ENCODE measurements at places on chromosomes 2 and 18.

DNA sequence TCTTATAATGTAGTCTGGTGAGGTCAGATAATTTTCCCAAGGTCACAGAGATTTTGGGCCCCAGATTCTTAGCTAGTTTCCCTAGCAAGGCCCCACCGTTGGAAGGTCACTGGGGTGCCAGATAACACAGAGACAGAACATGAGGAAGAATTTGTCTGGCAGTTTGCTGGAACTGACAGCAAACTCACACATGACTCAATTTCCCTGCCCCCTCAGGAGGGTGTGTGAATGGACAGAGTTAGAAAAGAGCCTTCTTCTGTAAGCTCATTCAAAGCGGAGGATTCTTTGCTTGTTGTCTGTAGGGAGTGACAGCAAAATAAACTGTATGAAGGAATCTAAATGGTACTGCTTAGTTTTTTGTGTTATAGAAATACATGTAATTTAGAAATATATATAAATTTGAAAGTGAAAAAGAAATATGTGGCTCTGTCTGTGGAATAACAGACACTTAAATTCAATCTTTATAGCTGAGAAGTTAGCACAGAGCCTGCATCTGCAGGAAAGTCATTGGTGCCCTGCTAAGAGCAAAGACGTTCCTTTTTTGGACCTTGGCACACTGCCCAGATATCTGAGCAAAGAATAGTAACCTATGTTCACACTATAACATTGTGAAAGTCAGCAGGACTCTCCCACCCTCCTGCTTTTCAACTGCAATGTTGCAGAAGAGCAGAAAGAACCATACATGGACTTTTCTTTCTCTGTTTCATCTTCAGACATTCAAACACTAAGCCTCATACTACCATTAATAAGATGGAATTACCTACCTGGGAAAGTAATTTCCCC, 2.1 kb downstream of the MDH1 start:
- DNase-seq = no peak

- no peak for DNase-seq
These were observed 55.7 kb downstream of the DPYSL5 start for GRCh38 chr2:26903676-26904075.

DNA sequence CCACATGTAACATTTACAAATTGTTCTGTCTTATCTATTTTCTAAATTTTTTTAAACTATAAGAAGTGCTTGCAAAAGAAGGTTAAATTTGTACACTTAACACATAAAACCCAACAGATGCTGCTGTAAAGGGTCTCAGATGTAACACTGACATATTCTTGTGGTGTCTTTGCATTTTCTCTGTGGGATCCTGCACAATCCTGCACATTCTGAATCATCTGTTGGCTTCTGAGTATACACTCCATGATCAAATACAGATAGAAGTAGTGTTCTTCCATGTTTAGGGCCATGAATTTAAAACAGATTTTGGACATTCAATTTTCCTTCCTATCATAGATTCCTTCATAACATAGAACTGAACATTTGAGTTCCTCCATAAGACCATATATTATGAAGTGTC, 89.0 kb downstream of the SPRED2 start:
- DNase-seq = no peak

- DNase-seq = no peak
These were observed 79.2 kb downstream of the COMMD1 start for GRCh38 chr2:61984682-61985081.

GRCh38 chr18:50797142-50797541, 22.7 kb downstream of the MRO start:
- DNase-seq = no peak

- DNase-seq = no peak
These were observed 20.8 kb upstream of the SP5 start for GRCh38 chr2:170694316-170694715.

DNA sequence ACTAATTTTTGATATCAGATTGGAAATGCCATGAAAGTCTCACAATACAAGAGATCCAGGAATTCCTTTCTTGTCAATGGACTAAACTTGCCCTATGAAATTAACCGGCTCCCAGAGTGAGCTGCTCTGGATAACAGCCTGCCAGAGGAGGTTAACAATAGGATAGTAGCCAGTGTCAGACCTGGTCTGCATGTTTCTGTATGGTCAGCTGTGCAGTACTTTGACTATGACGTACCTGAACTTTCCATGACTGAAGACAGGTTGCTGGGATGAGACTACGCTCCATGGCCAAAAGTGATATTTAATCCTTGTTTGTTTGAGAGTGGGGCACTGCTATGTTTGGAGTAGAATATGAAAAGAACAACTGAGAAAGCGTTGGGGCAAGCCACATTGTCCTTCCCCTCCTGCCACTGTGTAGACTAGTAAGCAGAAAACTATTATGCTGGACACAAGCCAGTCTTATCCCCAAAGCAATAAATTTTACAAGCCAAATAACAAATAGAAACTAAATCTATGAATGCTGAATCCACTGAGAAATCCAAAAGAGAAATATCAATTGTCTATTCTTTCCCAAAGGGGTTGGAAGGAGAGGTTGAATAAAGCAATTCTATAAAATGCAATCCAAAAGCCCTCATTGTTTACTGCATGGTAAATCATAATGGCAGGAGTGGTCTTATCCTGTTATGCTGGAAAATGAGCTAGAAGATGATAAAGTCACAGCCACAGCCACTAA, 115.5 kb upstream of the CYP26B1 start:
- DNase-seq = no peak

DNA sequence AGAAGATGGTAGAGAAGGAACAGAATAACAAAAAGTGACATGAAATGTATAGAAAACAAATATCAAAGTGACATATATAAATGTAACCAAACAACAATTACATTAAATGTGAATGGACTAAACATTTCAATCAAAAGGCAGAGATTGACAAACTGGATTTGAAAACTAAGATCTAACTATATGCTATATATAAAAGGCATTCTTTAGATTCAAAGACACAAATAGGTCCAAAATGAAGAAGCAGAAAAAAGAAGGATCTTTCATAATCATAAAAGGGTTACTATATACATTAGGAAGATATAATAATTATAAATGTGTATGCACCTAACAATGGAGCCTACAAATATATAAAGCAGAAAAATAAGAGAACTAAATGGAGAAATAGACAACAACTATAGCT, 183.7 kb downstream of the METTL4 start:
- no peak for DNase-seq

GRCh38 chr2:220181165-220181564, 553.7 kb downstream of the SLC4A3 start:
- no peak for DNase-seq

- DNase-seq = no peak
These were observed 1.5 kb upstream of the CERKL start for GRCh38 chr2:181658444-181658843.

DNA sequence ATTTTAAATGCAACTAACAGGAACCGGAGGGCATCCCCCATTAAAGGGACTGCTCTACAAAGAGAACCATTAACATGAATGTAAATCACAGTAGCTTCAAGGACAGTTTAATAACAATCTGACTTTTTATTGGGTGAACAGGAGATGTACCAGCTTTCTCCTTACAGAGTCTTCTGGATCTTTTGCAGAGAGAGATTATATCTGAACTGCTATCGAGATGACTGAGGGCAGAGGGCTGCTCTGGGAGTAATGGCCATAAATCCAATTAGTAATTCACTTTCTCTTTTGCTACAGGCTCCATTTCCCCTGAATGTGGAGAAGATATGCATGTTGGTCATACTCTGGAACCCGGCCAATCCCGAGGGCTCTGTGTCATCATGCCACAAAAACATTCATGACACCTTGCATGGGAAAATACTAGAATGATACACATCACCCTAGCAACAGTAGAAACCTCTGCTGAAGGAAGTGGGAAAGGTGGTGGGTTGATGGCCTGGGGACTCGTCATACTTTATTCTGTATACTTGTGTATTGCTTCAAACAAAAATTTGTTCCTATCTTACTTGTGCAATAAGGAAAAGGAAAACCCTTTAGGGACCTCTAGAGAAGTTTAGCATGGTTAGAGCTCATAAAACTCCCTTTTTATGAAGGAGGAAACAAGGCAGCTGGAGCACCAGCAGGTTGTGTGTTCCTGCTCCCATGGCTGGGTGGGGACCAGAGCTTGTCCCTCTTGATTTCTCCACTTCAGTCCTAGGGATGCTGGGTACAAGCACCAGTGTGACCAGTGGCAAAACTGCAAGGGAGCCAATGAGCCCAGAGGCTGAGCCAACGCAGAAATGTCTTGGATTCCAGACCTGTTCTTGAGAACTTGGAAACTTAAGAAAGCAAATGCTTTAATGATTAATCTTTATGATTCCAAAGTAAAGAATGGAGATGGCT, 26.0 kb downstream of the CTAGE1 start:
- no peak for DNase-seq

DNA sequence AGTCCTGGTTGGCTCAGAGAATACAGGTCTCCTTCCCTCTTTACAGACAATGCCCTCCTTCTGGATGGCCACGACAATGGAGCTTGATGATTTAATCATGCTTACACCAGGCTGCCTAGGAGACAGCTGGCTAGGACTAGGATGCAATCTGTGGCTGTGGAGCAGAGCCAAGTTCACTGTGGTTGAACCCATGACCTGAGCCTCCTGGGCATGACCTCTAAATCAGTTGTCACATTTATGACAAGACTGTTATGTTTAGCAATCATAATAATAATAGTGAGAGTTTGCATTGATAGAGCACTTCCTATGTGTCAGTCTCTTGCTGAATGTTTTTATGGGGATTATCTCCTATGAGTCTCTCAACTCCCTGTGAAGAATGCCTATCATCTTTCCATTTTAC, 244.1 kb downstream of the ICOS start:
- no peak for DNase-seq

DNA sequence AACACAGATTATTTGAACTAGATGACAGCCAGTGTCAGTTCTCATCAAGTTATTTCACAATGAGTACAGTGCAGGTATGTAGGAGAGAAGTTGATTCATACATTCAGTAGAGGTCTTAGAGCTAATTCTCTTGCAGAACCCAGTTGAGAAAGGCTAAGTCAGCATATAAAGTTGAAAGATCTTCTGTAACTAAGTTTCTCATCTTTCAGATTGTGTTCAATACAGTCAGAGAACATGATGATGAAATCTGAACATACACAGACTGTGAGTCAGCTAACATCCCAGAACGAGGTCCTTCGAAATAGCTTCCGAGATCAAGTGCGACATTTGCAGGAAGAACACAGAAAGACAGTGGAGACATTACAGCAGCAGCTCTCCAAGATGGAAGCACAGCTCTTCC, 41.9 kb upstream of the LIMS1 start:
- no peak for DNase-seq

GRCh38 chr2:231883468-231883881, 42.7 kb downstream of the NPPC start:
- no peak for DNase-seq

GRCh38 chr2:234611209-234611608, 114.3 kb upstream of the ARL4C start:
- no peak for DNase-seq

DNA sequence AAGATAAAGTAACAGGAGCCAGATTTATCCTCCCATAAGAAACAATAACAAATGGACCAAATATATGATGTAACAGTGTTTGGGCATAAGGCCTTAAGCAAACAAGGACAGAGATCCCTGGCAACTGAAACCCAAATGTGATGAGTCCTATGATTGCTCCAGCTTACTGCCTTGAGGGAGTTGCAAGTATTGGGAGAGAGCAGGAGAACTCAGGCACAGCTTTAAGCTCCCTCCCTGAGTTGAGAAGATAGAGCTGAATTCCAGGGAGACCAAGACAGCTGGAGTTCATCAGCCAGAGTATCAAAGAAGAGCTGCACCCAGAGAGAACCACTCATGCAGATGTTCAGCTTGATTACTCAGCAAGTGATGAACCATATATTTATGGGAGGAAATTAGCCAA, 814.5 kb upstream of the RAB6C start:
- DNase-seq = no peak

GRCh38 chr2:119425620-119426395, 5.8 kb upstream of the TMEM37 start:
- DNase-seq = no peak

DNA sequence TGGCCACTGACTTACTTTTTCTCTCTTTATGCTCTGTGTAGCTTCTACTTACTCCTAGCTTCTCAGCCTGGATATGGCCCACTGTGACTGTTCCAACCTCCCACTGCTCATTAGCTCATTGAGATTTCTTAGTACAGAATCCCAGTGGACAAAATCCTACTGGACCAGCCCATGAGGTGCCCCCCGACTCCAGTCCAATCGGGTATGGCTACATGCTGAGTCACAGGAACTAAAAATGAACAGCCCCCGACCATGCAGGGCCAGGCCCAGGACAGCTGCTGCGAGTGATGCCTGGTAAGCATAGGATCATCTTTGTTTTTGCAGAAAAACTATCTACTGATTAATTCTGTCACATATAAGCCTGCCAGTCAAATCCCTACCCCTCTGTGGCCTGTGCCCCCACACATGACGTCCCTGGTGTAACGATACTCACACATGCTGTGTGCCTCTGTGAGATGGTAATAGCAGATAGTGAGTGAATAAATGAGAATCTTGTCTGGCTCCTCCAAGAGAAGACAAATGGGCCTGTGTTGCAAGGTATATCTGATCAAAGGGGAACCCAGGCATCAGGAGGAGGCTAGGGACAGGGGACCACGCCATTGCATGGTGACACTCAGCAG, 85.9 kb upstream of the KLF7 start:
- no peak for DNase-seq

- no peak for DNase-seq
These were observed 83.4 kb downstream of the TTC27 start for GRCh38 chr2:32711219-32711618.

DNA sequence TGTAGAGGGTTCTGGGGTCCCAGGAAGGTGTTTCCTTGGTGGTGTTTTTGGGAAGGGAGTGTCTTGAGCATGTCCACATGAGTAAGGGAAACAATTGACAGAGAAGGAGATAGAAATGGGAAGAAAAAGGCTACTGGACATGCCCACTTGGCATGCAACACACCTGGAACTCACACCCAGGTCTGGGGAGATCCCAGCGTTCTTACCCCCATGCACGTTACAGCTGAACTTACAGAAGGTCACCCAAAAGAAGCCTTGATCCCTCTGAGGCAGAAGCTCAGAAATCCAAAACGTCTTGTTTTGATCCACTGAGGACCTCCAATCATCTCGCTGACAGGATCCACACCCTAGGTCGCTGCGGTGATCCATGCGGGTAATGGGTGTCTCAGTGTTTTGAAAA, 142.0 kb downstream of the ZNF516 start:
- DNase-seq = no peak

GRCh38 chr18:62751341-62751821, 36.0 kb downstream of the PHLPP1 start:
- DNase-seq = no peak

DNA sequence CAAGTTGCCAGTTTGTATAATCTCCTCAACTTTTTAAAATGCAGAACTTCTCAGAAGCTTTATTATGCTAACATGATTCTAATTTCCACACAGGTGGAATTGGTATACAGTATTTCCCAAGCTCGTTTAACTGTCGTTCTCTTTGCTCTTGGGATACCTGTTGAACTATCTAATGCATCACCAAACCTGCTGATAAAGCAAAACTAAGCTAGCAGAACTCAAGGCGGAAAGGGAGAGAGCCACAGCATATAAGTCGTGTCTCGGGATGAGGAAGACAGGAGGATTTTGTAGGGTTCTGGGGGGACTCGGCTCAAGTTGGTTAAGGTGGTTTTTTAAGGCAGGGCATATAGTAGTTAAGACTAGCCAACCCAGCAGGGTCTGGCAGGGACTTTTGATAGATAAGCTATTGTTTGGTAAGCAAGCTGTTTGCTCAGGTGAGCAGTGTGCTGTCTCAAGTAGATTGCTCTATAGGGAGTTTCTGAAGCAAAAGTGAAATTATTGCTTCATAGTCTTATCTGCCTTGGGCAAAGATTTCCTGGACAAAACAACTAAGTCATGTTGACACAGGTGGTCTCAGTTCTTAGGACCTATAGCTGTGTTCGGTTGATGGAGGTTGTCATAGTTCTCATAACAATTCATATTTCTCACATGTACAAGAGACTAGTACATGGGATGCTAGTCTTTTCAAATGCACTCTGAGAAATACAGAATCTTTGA, 28.2 kb upstream of the CHRNA1 start:
- no peak for DNase-seq

All from stimulated activated CD4-positive, alpha-beta T cell treated with anti-CD3 and anti-CD28 coated beads, Interleukin-4, amount 100 ng/mL, for 1 hour (primary cell).